Body of pancreas (tissue), 4 donors: ENCODE measurements at places on chromosomes 7 and 10. TPM values are rescaled to one million over a fixed set of nuclear protein-coding genes. Genes with fewer than 3 reads are reported as not detected.
A peak's percentile ranks its signal among the peaks of the same experiment; 100 is the strongest.

The NEUROD6 gene
- total RNA-seq: not detected

The STK17A gene
- total RNA-seq: 18.7 TPM

DNA sequence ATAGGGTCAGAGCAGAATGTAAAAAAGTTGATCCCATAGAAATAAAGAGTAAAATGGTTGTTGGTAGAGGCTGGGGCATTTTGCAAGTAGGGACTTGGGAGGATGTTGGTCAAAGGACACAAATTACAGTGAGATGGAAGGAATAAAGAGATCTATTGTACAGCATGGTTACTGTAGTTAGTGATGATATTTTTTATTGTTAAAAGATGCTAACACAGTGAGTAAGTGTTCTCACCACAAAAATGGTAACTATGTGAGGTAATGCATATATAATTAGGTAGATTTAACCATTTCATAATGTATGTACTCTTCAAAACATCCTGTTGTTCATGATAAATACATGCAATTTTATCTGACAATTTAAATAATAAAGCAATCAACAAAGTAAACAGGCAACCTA lies 280.7 kb upstream of the MAGI2 start:
- no peak for DNase-seq

- no peak for DNase-seq
Measured at GRCh38 chr7:96614154-96614867, 95.3 kb downstream of the SEM1 start.

DNA sequence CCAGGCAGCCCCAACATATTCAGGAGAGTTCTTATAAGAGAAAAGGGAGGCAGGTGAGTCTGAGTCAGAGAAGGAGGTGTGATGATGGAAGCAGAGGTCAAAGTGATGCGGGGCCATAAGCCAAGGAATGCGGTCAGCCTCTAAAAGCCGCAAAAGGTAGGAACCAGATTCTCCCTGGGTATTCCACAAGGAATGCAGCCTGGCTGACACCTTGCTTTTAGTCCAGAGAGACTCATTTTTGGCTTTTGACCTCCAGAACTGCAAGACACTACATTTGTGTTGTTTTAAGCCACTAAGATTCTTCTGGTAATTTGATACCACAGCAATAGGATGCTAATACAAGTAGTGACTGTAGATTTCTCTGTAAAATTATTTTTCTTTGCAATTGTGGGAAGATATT lies 151.5 kb upstream of the EEPD1 start:
- DNase-seq: no peak

GRCh38 chr10:14056610-14057332 lies 274.0 kb downstream of the FRMD4A start:
- peak; percentile 24 for DNase-seq
